PC-9 (cell line): ENCODE measurements at places on chromosomes 1 and 21. TPM values are rescaled to one million over a fixed set of nuclear protein-coding genes. Genes with fewer than 3 reads are reported as not detected.
A peak's percentile ranks its signal among the peaks of the same experiment; 100 is the strongest.

GRCh38 chr1:42845866-42846256, 552 bp upstream of the ZNF691 start:
- DNase-seq: no peak

DNA sequence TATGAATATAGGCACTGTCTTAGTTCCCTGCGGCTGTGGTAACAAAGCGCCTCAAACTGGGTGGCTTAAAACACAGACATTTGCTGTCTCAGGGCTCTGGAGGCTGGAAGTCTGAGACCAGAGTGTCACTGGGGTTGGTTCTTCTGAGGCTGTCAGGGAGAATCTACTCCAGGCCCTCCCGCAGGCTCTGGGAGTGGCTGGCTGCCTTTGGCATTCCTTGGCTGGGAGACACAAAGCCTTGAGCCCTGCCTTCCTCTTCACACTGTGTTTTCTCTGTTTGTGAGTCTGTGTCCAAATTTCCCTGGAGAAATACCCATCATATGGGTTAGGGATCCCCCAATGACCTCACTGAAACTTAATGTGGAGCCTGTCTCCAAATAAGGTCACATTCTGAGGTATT, 38.5 kb downstream of the B3GALT5 start:
- DNase-seq: no peak

GRCh38 chr1:40582116-40582515, 50.7 kb downstream of the ZNF684 start:
- no peak for DNase-seq

- no peak for DNase-seq
Observed at GRCh38 chr1:205474571-205474970, 18.7 kb upstream of the BLACAT1 start.

- DNase-seq: no peak
Observed at GRCh38 chr1:44144962-44145756, 3.7 kb upstream of the KLF18 start.

GRCh38 chr1:71706029-71706671, 576.2 kb downstream of the NEGR1 start:
- no peak for DNase-seq

DNA sequence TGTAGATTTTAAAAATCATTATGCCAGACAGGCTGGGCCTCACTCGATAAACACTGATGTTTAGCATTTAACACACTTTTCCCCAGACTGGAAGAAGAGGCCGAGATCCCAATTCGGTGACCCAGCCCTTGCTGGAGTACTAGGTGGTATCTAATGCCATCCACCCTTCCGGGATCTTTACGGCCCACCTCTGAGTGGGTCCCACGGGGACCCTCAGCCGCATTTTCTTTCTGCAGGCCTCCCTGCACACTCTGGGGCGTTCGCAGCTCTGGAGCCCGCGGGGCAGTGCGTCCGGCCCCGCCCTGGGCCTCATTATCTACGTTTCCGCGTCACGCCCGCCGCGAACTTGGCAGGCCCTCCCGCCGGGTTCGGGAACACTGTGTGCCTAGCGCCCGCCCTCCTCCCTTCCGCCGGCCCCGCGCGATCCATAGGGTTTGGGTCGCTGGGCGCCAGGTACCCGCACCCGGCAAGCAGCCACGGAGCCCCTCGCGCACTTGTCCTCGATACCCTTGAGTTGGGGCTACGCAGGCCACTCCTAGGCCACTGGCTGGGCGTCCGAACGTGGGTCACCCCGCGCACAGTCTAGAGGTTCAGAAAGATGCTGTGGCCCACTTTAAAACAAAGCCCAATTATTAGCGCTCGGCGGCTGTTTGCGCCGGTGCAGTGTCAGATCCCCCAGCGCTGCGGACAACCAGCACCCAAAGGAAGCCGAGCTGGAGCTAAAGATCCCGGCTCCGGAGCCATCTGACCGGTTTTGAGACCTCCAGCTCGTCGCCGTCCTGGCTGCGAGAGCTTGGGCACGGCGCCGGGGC, 950 bp upstream of the EVA1C start:
- DNase-seq: peak; percentile 52

DNA sequence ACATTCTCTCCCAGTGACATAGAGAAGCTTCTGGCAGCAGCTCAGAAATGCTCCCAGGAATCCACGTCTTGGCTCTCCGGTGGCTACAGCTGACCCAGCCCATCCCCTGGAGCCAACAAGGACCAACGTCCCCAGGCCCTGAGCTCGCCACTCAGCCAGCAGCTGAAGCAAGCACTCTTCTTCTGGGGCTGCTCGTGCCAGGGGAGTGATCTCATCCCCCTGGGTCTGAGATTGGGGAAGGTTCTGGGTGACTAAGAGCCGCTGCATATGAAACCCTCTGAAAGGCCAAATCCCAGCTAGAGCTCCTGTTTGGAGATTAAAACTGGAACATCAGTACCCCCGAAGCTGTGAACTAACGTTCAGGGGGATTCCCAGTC, 487.9 kb downstream of the NPHP4 start:
- DNase-seq: no peak

- DNase-seq: no peak
Observed at GRCh38 chr1:228541725-228542124, 54.5 kb downstream of the RNF187 start.

DNA sequence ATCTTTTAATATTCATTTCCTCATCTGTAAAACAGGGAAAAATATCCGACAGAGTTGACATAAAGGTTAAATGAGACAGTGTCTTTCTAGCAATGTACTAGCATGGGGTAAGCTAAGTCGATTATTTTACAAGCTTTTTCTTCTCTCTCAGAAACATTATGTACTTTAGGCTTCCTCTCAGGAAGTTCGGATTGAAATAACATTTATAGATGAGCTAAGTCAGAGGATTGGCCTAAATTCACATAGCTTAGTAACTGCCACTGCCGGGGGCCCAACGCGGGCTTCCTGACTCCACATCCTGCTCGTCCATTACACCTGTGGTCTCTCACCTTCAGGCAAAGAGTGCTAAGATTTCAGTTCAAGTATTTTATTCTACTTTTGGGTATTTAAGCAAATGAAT, 462.3 kb upstream of the NFIA start:
- DNase-seq: no peak

DNA sequence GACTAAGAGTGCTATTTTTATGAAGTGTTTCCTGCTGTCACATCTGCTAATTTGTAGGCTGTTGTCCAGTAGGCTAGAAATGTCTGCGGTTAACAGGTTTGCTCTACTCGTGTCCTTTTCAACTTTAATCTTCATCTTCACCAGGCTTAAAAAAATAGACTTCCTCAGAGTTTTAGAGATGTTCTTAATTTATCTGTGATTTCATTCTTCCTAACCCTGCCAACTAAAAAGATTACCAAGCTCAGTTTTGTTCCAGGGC, 66.8 kb downstream of the SASS6 start:
- no peak for DNase-seq

GRCh38 chr1:203807196-203807595, 11.8 kb downstream of the ZBED6 start:
- no peak for DNase-seq

Gene TARS2
- 44.8 and 46.0 TPM in 2 replicates for total RNA-seq

Gene CELA2A
- total RNA-seq: not detected in 2 replicates

Gene OR6N1
- total RNA-seq: not detected in 2 replicates

Gene PIK3R3
- total RNA-seq: 19.6 and 44.2 TPM in 2 replicates

Gene C2CD4D
- total RNA-seq: 1.4 and 1.5 TPM in 2 replicates

Gene FYB2
- total RNA-seq: not detected in 2 replicates
